CD4-positive, alpha-beta T cell treated with Interleukin-4 for 4 hours (primary cell): ENCODE measurements at places on chromosomes 1 and 21.

- no peak for DNase-seq
These were observed 26.3 kb downstream of the USP24 start for GRCh38 chr1:55188909-55189308.

GRCh38 chr1:13965770-13966398 is 265.9 kb downstream of the PRDM2 start:
- no peak for DNase-seq

- no peak for DNase-seq
These were observed 253.0 kb downstream of the FGGY start for GRCh38 chr1:59549903-59550302.

- no peak for DNase-seq
These were observed 364.0 kb downstream of the OLFM3 start for GRCh38 chr1:101632548-101633272.

DNA sequence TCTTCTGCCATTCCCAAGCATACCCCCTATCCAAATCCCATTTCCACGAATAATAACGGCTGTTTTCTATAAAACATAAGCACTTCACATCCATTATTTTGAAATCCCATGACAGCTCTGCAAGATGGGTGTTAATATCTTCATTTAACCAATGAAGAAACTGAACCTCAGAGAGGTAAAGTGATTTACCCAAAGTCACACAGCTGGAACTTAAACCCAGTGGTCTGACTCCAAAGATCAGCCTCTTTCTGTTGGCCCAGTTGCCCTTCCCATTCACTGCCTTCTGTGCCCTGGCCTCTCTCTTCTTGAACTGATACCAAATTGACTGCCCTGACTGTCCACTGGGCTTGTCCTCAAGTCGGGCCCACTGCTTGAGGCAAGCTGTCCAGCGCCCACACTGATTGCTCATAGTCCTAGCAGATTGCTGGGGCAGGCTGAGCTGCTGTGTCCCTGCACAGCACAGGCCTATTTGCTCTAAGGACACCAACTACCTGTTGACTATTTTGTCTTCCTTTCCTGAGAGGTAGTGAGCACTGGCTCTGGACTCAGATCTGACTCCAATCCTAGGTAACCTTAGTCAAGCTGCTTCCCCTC is 19.3 kb downstream of the TAL1 start:
- no peak for DNase-seq
